ENCODE measurements at places on chromosomes 12 and 14.

DNA sequence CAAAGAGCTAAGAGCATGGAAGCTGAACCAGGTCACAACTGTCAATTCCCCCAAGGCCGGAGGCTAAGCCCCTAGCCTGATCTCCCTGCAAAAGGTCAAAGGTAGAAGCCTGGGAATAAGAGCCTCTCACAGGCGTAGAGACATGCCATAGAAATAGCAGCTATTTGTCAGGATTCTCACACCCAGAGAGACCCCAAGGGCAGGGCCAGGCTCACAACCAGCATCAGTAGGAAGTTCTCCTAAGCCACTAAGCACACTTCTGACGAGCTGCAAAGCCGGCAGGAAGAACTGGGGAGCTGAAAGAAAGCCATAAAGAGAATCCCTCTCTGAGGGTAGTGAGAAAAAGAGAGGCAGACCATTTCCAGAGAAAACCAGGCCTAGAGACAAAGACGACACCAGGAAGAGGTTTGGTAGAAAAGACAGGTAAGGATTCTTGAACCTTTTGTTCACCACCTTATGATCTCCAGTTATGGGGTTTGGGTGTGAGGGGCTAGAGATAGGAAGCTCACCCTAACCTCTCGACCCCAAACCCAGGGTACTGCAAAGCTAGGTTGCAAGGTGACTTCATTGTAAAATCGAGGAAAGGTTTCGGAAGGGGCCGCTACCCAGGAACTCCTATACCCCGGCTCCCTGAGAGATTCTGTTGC, 1.0 kb downstream of the SMARCC2 start:
- no peak for DNase-seq

DNA sequence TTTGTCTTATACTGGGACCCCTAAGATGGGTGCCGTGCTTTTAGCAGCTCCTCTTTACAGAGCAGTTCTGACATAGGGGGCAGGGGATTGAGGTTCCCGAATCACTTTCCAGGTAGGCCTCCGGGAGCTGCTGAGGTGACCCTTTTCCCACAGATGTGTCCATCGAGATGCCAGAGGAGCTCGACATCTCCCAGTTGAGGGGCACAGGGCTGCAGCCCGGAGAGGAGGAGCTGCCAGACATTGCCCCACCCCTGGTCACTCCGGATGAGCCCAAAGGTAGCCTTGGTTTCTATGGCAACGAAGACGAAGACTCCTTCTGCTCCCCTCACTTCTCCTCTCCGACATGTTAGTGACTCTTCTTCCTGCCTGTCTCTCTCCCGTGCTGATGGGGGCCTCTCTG, 4.3 kb upstream of the TPI1 start:
- no peak for DNase-seq

DNA sequence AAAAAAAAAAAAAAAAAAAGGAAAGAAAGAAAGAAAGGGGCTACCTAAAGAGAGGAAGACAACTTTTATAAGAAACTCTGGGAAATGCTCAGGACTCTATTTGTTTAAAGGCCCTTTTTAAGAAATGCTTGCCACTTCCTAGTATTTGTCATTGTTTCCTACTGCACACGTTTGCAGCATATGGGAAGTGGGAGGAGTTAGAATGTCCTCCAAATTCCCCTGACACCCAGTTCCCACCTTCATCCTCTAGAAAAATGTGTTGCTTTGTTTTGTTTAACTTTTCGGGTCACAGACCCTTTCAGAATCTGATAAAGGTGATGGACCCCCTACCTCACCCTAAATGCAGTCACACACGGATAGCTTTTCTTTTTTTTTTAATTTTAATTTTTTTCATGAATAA, 40.8 kb downstream of the NINJ2 start:
- DNase-seq: no peak

DNA sequence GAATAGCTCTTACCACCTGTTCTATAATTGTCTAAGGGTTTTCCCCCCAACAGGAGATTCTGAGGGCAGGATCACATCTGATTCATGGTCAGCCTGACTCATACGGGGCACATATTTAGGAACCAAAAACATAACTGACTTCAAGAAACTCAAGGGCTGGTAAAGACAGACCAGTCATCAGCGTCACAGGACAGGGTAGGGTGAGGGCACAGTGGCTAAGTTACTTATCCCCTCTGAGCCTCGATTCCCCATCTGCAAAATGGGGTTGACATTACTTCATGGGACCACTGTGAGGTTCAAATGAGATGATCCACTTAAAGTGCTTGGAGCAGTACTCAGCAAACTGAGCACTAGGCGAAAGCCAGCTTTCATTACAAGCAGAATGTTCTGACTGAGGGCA, 606 bp downstream of the CINP start:
- DNase-seq: no peak

DNA sequence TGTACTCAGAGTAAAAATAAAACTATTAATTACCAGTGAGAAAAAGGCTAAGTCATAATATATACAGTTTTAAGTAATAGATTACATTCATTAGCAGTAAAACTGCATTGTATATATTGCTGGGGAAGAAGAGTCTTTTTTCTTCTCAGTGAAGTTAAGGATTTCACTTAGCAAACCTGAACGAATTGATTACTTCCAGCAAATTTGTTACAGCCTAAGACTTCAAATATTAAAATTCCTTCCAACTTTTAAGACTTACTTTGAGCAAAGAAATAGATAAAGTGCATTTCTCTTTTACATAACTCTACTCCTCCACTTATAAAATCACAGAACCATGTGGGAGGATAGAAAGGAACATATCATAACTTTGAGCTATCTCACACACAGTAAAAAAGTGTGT, 43.3 kb downstream of the PIK3C2G start:
- DNase-seq: no peak

- DNase-seq: no peak
These were observed 3.2 kb upstream of the SYNE3 start for GRCh38 chr14:95519699-95520098.

GRCh38 chr14:23539248-23540140, 12.1 kb downstream of the ZFHX2 start:
- DNase-seq: no peak

- no peak for DNase-seq
These were observed 130.7 kb upstream of the HIF1A start for GRCh38 chr14:61564618-61565091.

DNA sequence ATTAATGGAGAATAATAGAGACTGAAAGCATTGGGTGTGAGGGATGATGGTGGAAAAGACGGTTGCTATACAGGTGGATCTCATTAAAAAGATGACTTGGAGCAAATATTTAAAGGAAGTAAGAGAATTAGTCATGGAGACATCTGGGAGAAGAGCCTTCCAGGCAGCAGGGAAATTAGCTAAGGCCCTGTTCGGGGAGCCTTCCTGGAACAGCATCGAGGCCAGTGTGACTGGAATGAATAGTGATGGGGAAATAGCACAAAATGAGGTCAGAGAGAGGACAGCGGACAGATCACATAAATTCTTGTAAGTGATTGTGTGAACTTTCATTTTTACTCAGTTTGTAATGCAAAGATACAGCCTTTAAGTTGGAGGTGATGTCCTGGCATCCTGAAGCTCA, 842.3 kb downstream of the SLC6A15 start:
- DNase-seq: peak; percentile 6

GRCh38 chr12:42961395-42961794, 371.8 kb upstream of the PRICKLE1 start:
- DNase-seq: no peak

DNA sequence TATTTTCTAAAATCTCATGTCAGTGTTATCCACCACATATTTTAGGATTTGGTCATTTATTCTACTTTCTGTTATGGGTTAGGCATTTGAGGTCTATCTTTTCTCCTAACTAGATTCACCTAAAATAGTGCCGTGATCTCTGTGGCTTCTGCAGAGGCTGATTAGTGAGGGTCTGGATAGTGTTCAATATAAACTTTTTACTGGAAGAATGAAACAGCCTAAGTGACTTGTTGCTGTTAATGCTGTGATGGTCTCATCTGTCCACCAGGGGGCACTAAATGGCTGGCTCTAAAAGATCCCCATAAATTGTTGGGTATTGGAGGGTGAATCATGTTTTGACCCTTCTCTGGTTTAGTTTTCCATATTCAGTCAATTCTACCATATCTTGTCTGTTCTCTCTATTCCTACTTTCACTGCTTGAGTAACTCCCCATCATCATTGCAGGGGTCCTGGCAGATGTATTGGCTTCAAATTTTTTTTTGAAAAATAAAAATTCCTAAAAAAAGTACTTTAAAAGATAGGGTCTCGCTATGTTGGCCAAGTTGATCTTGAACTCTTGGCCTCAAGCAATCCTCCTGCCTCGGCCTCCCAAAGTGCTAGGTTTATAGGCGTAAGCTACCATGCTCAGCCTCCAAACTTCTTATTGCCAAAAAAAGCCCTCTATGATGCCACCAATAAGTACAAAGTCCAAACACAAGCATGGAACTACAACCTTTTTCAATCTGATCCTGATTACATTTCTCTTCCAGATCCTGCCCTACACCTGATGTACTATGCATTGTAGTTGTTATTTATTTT, 6.9 kb downstream of the PABPN1 start:
- DNase-seq: peak; percentile 57

DNA sequence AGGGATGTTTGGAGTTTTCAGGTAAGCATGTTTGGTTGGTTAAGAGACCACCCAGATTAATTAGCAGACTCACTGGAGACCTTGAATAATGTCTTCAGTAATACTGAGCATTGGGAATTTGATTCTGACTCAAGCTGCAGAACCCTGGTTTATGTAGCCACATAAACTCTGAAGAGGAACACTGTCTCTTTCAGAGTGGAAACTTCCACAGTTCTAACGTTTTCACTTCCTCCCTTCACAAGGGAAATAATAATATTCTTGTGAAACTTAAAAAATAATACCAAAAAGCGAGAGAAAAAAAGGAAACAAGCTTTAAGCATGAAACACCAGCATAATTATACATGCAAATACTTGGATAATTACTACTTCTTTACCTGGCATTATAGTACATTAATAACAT, 40.0 kb upstream of the ST8SIA1 start:
- no peak for DNase-seq

DNA sequence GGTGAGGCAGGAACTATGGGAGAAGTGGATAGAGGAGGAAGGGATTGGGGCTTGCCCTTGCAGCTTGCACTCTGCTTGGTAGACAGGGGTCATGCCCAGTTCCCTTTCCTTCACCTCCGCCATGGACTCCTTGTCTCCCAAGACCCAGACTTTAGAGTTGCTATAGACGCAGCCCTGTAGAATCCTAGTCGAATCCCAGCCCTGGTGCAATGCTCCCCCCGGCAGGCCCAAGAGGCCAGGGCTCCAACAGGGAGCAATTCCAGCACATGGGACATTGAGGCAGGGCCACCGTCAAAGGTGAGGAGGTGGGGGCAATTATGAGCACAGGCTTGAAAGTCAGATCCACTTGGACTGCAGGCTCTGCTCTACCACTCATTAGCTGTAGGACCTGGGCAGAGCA, 29.5 kb upstream of the BCDIN3D start:
- no peak for DNase-seq
